ENCODE measurements at places on chromosomes 12 and 14.

DNA sequence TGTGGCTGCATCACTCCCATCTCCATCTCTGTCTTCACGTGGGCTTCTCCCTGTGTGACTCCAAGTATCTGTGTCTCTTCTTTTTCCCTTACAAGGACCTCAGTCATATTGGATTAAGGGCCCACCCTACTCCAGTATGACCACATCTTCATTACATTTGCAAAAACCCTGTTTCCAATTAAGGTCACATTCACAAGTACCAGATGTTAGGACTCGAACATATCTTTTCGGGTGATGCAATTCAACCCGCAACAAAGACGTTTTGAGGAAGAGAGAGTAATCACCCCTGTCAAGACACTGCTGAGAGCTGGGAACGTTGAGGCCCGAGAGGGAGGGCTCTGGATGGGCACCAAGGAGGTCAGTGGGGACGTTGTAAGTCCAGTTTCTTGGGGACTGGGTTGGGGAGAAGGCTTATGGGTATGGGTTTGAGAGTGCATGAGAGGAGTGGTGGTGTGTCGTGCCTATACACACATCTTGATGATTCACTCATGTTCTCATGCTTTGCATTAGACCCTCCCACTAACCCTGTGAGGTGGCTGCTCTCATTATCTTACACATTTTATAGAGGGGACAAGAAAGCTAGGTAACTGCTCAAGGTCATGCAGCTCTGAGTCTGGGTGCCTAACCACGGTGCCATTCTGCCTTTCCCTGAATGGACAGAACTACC is 12.1 kb upstream of the IFI27 start:
- no peak for DNase-seq

GRCh38 chr12:113232840-113233585 is 11.7 kb downstream of the TPCN1 start:
- DNase-seq, result peak; percentile 80

- no peak for DNase-seq
These were observed 280.7 kb upstream of the FAR2 start for GRCh38 chr12:28868414-28868813.

DNA sequence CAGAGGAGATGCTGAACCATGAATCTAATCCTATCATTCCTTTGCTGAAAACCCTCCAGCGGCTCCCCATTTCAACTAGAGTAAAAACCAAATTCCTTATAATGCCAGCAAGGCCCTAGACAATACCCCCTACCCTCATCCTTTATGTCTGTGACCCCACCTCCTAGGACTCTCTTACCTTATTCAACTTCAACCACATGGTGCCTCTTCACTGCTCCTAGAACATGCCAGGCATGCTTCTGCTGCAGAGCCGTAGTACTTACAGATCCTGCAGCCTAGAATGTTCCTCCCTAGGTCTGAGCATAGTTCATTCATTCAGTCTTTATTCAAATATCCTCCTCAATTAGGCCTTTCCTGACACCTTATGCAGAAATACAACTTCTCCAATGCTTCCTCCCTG is 54.9 kb downstream of the DCAF5 start:
- no peak for DNase-seq

- DNase-seq, result peak; percentile 55
These were observed 107.0 kb downstream of the PTCSC3 start for GRCh38 chr14:36069535-36069900.

DNA sequence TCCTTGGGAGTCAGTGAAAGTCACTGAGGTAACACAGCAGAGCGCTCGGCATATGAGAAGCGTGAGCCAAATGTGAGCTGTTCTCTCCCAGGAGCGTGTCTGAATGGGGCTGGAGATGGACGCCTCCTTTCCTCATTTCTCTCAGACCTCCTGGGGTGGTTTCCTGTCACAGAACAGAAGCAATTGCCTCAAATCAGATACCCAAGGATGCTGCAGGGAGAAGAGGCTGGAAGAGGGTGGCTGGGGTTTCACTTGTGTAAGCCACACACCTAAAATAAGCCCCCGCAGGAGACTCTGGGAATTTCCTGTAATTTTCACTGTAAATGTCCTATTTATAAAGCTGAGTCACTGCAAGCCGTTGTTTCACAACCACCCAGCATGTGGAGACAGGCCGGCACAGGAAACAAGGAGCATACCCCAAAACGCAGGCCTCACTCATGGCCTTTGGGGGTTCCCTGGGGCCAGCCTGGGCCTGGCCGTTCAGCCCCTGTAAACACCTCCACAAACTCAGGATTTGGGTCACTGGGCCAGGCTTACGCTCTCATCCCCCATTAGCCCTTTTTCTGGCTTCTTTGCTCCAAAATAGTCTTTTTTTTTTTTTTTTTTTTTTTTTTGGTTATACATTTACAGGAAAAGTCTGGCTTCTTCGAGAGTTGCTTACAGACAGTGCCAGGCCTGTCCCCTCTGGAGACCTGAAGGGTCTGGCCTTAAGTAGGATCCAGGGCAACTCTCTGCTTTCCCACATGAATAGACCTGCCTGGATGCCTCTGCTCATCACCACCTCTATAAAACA is 55.3 kb downstream of the VCPKMT start:
- peak; percentile 65 for DNase-seq

DNA sequence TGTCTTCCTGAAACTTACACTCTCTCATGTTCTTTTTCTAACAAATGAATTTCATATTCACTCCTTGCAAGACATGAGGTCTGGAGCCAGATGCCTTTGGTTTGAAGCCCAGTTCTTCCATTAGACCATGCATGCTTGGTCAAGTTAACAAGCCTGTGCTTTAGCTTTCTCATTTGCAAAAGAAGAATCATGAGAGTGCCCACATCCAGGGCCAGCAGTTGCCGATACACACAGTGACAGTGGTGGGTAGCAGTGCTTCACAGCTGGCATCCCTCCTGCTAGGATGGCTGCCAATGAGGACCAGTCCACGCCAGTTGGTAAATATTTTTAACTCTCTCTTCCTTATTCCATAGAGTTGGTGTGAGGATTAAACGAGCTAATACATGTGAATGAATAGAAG is 163.1 kb downstream of the PHLDA1 start:
- DNase-seq, result no peak

DNA sequence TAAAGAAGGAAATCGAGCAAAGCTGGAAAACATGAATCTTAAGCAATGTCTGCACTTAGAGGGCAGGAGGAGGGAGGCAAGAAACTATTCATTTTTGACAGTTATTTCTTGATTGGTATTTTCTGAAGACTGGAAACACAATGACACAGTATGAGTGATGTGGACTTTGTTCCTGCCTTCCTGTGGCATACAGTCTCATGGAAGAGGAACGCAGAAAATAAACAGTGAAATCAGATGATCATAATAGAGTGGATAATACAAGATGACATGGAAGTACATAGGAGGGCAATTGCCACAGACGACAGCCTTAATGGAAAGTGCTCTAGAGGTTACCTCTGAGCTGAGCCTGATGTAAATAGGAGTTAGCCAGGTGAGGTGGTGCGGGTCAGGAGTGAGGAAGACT is 140.4 kb upstream of the MAX start:
- no peak for DNase-seq

GRCh38 chr12:125922330-125922729 is 857.1 kb downstream of the AACS start:
- DNase-seq, result no peak

- DNase-seq, result no peak
These were observed 45.9 kb upstream of the SLC6A13 start for GRCh38 chr12:308511-308910.

GRCh38 chr14:103301512-103302354 is 32.3 kb upstream of the EIF5 start:
- no peak for DNase-seq

- DNase-seq, result no peak
These were observed 66.3 kb downstream of the SCARB1 start for GRCh38 chr12:124797321-124797720.

DNA sequence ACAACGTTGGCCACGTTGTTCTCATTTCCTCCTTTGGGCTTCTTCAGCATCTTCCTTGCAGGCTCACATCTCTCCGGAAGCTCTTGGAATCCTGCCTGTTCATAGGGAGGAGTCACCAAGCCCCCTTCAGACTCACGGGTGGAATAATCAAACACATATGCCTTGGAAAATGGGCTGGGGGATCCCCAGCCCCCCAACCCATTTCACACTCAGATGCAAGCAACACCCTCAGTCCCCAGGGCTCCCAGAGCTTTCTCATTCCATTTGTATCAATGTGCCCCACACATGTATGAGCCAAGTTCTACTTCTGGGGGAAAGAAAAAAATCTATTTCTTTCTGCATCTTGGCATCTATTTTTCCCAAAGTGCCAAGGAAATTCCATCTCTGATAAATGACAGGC is 33.1 kb downstream of the WSCD2 start:
- no peak for DNase-seq

GRCh38 chr14:61380984-61381383 is 59.6 kb downstream of the PRKCH start:
- no peak for DNase-seq

DNA sequence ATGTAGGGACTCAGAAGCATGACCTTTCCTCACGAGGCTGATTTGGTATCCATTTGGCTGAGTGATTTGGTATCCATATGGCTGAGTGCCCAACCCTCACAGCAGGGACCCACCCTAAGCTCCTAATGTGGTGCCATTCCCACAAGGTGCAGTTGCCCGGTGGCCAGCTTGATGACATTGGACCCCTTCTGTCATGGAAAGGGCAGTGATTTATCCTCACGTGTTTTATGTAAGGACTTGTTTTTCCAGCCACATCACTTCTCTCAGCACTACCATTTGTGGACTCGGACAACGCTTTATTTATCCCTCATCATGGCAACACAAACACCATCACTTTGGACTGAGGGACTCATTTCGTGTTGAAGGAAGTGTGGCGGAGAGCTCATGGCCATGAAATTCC is 8.5 kb upstream of the CDC42BPB start:
- DNase-seq, result no peak
